ENCODE measurements at places on chromosomes 4 and X. TPM values are rescaled to one million over a fixed set of nuclear protein-coding genes. Genes with fewer than 3 reads are reported as not detected.
A peak's percentile ranks its signal among the peaks of the same experiment; 100 is the strongest.

DNA sequence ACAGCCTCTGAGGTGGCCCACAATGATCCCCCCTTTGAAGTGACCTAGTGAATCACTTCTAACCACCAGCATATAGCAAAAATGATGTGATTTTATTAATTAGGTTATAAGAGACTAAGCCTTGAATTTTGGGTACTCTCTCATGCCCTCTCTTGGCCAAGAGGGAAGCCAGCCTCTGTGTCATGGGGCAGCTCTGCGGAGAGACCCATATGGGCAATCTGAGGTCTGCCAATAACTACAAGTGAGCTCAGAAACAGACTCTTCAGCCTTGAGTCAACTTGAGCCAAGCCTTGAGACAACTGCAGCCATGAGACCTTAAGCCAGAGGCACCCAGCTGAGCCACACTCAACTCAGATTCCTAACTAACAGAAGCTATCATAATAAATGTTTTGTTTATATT lies 45.7 kb downstream of the MANBA start:
- DNase-seq, result no peak

GRCh38 chrX:106415276-106415895 lies 196.4 kb upstream of the RADX start:
- DNase-seq, result peak; percentile 53

GRCh38 chr4:76896614-76897535 lies 1.1 kb downstream of the SOWAHB start:
- DNase-seq, result peak; percentile 65

- no peak for DNase-seq
Measured at GRCh38 chr4:56414135-56414670, 21.2 kb downstream of the PPAT start.

GRCh38 chr4:169089004-169089403 lies 78.9 kb upstream of the CBR4 start:
- no peak for DNase-seq

ESX1 gene
- total RNA-seq, result not detected

All from activated CD4-positive, alpha-beta T cell treated with anti-CD3 and anti-CD28 coated beads, Interleukin-2, amount 10 ng/mL, durations not matched to agents 24 days and 14 days (primary cell).